ENCODE measurements at places on chromosomes 5 and 9.

- DNase-seq: no peak
Measured at GRCh38 chr9:11135851-11136250, 523.0 kb upstream of the PTPRD start.

DNA sequence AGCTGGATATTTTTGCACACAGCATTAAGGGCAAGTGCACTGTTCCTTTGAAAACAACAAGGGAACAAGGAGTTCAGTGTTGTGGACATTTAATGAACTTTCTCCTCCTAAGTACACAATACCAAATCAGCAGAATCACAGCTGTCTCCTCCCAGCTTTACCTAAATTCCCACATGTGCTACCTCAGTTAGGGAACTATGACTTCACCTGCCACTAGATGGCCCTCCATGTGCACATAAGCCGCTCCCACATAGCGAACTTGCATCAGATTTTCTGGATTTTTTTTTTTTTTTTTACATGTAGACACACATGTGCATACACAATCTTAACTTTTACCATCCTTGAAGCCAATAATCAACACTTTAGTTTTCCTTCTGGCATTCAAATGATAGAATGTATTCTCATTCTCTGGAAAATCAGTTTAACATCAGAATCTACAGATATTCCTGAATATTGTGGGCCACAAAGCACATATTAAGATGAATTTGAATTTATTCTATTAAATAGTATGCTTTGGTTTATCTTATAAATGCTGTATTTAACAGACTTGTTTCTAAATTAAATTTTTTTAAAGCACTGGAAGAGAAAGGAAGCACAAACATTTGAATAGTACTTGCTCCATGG, 123.6 kb downstream of the PALM2AKAP2 start:
- peak; percentile 46 for DNase-seq

- no peak for DNase-seq
Measured at GRCh38 chr5:76143884-76144283, 60.7 kb downstream of the SV2C start.

GRCh38 chr9:95640336-95640735, 123.6 kb upstream of the PTCH1 start:
- no peak for DNase-seq

DNA sequence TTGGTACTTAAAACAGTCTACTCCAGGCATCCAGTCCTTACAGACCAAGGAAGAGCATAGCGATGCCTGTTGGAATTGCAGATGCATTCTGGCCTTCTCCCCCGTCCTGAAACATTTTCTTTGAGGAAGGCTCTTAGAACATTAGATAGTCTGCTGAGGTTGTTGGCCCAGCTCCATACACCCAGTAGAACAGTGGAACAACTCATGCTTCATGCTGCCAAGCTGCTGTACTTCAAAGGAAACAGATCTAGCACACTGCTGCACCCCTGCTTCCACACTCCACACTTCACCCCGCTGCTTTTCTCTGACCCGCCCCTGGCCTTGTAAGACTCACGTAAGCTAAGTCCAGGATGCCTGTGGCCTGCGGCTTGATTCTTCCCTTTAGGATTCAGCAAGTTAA, 33.4 kb upstream of the NCS1 start:
- DNase-seq: no peak

DNA sequence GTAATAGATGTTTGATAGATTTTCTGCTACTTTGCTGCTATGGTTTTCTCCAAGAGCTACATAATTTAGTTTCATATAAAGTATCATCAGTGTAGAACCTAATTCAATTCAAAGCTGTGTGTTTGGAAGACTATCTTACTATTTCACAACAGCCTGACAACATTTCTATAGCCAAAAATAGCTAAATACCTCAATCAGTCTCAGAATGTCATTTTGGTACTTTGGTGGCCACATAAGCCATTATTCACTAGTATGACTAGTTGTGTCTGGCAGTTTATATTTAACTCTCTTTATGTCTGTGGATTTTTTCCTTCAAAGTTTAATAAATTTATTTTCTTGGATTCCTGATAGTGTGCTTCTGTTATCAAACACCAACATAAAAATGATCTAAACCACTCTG, 35.1 kb upstream of the CCDC152 start:
- no peak for DNase-seq

DNA sequence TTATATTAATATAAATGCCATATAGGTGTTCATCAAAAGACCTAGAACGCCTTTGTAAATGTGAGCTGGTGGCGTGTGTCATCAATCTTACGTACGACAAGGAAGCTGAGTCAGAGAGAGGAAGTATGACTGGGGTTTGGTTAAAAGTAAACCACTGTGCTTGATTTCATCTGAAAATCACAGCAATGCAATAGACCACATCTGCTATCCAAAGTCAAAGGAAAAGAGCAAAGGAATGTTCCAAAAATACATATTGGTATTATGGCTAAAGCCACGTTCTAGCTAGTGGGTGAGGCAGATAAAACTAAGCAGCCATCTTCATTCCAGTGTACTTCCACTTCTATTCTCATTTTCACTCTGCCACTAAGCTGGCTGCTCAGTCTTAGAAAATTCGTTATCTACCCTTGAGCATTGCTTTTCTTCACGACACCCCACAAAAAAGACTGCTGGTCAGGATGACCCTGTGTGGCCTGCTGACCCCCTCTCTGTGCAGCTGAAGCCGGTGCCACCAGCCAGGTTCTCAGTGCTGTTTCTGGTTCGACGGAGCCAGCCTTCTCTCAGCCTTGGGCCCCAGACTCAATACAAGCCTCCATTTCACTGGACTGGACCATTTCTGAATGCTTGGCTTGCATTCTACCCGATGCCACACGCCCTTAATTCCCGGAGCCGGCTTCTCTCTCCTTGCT, 23.8 kb downstream of the SHC3 start:
- peak; percentile 16 for DNase-seq

- no peak for DNase-seq
Measured at GRCh38 chr9:131397100-131397790, 3.4 kb downstream of the PRRC2B start.

- peak; percentile 14 for DNase-seq
Measured at GRCh38 chr9:130112538-130113151, 58.9 kb downstream of the GPR107 start.

GRCh38 chr5:135476615-135477581, 24.7 kb upstream of the TIFAB start:
- DNase-seq: no peak

GRCh38 chr9:10387282-10387681, 225.5 kb downstream of the PTPRD start:
- DNase-seq: no peak

DNA sequence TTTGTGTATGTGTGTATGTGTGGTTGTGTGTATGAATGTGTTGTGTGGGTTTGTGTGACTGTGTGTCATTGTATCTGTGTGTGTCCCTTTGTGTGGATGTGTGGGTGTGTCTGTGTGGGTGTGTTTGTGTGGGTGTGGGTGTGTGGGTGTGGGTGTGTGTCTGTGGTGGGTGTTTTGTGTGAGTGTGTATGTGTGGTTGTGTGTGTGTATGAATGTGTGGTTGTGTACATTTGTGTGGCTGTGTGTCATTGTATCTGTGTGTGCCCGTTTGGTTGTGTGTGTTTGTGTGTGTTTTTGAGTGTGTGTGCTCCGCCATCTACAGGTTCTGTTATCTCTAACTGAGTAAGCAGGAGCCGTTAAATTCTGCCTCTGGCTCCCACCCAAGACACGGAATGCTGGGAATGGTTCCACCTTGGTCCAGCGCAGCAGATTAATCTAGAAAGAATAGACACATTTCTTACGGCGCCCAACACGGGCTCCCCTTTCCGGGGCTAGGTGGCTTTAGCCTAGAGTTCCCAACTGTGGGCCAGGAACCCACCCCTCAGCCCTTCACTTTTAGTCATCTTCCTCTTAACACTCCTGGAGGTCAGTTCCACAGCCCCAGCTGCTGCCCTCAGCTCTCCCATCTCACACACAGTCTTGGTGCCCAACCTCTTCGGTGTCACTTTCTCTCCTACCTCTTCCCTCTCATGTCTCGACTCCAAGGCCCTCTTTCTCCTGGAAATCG, 197.1 kb downstream of the TTLL11 start:
- DNase-seq: no peak

DNA sequence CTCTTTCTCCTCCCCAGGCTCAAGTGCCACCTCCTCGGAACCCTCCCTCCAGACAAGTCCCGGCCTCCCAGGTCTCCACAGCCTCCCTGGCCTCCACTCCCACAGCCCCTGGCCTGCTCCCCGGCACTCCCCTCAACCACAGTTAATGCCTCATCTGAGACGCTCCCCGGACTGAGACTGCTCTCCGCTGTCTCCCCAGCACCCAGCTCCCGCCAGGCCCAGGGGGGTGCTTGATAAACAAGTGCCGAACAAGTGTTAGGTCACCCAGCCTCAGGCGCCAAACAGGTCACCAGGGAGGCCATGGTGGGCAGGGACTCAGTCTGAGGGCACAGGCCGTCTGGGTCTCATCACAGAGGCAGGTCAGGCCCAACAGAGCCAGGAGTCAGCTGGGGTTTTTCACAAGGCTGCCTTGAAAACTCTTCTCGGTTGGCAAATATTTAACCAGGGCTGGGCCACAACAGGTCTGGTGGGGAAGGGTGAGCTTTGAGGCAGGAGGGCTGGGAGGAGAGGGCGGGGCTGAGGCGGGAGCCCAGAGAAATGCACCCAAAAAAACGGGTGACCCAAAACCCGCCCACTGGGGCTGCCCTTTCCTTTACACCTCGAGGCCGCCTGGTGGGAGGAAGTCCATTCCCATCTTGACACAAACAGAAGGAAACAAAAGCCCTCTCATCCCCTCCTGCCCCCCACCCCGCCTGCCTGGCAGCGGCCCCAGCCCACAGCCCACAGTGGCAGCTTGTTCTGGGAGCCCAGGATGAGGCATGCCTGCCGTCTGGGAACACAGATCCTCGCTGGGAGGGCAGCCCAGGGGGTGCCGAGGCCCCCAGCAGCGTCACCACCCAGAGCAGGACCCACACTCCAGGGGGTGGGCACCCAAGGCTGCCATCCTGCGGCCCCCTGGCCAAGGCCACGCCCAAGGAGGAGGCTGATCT, 66.6 kb upstream of the STXBP1 start:
- DNase-seq: no peak

DNA sequence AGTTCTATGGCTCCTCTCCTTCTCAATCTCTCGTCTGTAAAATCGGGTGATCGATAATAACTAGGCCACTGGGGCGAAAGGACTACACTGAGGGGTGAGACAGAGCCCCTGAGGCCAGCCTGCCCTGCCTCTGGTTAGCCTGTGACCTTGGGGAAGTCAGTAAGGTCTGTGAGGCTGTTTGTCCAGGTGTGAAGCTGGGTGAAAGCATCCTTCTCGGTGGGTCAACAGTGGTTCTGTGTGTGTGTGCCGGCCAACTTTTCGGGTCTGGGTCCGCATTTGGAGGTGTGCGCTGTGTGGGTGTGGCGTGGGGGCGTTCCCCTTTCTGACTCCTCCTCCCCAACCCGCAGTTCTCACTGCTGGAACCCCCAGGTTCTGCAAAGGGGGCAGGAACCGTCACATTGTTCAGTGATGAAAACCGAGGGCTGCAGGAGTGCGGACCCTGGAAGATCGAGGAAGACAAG, 5.0 kb upstream of the RNF44 start:
- DNase-seq: peak; percentile 66

DNA sequence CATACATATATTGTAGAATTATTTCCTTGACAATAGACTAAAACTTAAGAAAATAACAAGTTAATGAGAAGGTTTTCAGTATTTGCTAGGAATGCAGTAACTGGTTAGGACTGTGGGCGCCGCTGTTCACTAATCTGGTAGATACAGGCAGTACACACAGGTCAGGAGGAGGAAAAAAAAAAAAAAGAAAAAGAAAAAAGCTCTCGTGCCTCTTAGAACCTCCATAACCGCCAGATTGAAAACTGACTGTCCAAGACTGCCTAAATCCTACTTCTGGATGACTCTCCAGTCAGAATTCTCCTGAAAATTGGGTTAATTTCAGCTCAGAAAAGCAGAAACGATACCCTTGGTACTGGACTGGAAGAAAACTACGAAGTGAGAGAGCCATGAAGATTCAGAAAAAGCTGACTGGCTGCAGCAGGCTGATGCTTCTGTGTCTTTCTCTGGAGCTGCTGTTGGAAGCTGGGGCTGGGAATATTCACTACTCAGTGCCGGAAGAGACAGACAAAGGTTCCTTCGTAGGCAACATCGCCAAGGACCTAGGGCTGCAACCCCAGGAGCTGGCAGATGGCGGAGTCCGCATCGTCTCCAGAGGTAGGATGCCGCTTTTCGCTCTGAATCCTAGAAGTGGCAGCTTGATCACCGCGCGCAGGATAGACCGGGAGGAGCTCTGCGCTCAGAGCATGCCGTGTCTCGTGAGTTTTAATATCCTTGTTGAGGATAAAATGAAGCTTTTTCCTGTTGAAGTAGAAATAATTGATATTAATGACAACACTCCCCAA, at the start of gene PCDHGA1:
Gene PCDHGA1 (plus strand): TSS at position 216 of the 782 bp plus-strand sequence.
- DNase-seq: no peak

GRCh38 chr5:66669086-66669861, 73.1 kb downstream of the MAST4 start:
- DNase-seq: no peak

- no peak for DNase-seq
Measured at GRCh38 chr5:55222092-55222984, 4.8 kb downstream of the MCIDAS start.

Measured in T-helper 2 cell treated with Interferon-gamma antibody and Interleukin-4, amounts not matched to agents 5 μg/mL and 100 μg/mL, for 36 hours (primary cell).